Stimulated activated naive CD4-positive, alpha-beta T cell treated with Interleukin-2 at 50 U/mL for 16 hours (primary cell): ENCODE measurements at places on chromosomes 11 and 22.

GRCh38 chr22:31474743-31475142, 14.9 kb downstream of the EIF4ENIF1 start:
- no peak for DNase-seq

DNA sequence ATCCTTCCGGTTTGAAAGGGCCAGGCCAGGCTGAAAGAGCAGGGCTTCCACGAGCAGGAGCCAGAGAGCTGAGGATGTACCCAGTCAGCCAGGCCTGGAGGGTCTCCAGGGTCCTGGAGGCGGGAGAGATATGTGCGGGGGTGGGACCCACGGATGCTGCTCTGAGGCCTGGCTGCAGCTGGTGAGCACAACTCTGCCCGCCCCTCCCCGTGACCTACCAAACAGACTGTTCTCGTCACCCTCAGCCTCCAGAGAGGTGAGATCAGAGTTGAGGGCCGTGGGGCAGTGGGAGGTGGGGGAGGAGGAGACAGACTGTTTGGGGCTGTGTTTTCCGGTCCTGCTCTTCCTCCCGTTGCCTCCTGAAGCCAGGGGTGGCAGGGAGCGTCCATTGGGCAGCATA, 42.2 kb downstream of the TRIOBP start:
- DNase-seq: no peak

DNA sequence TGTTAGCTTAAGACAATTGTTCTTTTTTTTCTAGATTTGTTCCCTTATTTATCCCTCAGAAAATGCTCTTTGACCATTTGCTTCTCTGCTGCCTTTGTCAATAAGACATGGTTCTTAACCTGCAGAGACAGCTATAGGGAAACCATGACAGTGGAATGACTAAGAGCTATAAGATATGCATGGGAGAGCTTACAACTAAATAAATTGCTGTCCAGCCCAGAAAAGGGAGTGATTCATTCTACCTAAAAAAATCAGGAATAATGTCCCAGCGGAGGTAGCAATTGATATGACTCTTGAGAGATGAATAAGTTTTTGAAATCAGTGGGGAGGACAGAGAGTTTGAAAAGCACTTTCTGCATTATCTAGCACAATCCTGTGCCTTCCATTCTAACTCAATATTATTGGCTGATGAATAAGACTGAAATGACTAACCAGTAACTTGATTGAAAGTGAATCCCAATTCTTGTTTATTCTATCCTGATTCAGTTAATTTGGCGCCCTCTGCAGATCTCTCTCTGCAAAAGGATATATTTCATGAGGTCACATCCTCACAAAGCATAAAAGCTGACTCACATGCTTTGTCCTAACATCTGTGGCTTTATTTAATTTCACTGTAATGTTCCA, 680.5 kb upstream of the API5 start:
- no peak for DNase-seq

DNA sequence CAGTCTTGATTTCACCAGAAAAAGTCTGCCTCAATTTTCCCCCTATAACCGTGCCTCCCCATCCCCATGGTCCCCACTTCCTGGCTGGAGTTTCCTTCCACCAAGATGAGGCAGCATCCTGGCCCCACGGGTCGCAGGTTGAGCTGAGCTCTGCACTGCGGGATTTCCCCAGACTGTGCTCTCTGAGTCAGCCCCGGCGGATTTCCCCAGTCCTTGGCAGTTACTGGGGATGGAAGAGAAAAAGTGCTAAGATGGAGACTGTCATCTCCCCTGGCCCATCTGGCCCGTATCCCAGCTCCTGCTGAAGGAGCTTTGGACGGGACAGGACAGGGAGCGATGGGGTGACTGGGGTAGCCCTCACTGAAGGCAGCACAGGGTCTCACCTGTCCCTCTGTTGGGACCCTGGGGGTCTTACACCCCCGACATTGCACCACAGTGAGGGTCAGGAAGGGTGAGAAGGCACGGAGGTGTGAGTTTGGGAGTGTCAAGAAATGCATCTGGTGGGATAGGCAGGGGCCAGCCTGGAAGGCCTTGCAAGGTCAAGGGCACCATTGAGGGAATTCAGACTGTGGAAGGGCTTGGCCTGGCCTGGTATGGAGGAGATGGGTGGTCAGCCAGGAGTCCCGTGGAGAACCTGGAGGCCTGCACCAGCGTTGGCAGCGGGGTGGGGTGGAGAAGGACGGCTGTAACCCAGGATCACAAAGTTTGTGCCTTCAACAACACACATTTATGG, 36.5 kb downstream of the NADSYN1 start:
- peak; percentile 36 for DNase-seq

DNA sequence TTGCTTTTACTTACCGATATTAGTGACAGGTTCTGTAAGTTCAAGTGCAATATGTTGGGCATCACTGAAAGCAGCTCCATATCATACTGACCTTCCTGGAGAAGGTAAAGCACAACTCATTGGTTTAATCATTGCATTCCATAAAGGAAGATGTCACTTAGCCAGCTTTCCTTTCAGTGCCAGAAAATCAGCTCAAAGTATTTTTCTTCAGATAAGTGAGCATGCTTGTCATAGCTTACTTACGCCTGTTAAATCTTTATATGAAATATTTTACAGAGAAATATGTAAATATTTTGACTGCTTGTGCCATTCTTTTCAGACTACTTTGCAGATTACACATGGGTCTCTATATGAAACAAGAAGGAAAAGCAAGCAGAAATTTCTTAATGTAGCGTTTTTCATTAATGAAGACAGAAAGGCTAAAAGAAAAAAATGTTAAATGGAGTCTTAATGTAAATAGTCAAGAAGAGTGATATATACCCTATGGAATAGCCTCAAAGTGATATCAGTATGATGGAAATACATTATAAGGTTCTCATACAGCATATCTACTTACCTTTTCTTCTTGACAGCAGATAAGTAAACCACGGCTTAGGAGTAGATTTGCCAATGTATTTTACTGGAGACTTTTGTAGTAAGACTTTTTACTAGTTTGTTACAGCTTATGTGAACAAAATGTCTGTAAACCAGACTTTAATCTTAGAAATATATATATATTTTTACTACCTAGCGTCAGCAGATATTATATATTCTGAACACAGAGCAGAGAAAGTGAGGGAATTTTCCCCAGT, 649.7 kb downstream of the METTL15 start:
- DNase-seq: no peak
